Fibroblast of the aortic adventitia (primary cell): ENCODE measurements at places on chromosomes 12 and 14.
A peak's percentile ranks its signal among the peaks of the same experiment; 100 is the strongest.

- no peak for DNase-seq
Measured at GRCh38 chr12:131908092-131909080, 14.0 kb downstream of the ULK1 start.

DNA sequence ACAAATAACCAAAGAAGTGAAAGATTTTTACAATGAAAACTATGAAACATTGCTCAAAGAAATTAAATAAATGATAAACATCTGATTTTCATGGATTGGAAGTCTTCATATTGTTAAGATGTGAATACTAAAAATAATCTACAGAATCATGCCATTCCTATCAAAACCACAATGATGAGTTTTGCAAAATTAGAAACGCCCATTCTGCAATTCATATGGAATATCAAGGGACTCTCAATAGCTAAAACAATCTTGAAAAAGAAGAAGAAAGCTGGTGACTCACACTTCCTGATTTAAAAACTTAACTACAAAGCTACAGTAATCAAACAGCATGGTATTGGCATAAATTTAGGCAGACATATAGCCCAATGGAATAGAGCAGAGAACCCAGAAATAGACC lies 40.2 kb upstream of the CCT2 start:
- peak; percentile 20 for DNase-seq

DNA sequence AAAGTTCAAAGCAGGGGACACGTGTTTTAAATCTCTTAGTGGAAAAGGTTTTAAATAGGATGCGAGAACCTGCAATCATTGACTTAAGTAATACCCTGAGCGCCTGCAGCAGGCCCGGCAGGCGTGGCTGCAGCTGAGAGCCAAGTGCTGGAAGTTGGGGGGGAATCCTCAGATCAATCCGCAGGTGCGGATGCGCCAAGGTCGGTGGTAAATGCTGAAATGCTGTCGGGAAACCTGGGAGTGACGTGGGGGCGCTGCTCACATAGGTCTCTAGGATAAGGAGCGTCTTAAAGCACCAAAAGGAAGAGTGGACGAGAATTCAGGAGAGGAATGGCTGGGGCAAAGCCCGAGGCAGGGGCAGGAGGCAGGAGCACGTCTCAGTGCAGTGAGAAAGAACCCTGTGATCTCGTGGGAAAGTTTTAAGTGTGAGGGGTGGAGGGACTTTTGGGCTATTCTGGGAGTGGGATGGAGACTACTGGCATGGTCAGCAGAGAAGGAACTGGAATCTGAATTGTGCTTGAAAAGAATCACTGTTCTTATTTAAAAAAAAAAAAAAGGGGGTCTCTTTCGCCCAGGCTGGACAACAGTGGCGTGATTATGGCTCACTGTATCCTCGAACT lies 883 bp upstream of the CDCA4 start:
- DNase-seq, result no peak

DNA sequence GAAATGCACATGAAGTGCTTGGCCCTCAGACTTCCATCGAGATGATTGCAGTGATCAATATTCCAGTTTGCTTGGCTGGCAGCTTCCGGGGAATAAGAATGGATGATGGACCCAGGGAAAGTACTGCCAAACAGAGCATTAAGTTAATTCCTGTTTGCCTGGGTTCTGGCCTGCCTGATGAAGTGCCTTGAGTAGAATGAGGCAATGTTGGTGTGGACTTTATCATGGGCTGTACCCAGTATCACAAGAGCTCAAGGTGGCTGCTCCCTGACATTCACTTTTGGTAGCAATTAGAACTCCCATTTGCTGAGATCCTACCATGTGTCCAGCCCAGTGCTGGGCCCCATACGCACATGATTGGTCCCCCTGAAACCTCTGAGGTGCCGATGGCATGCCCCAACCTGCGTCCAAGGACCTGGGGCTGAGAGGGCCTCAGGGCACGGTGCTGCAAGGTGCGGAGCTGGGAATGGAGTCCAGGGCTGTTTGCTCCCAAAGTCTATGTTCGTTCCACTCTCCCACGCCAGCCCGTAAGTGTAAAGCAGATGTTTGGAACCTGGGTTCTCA lies 80.7 kb downstream of the SLC25A47 start:
- DNase-seq, result no peak

- peak; percentile 100 for DNase-seq
Measured at GRCh38 chr12:28130625-28131598, 59.3 kb upstream of the CCDC91 start.

DNA sequence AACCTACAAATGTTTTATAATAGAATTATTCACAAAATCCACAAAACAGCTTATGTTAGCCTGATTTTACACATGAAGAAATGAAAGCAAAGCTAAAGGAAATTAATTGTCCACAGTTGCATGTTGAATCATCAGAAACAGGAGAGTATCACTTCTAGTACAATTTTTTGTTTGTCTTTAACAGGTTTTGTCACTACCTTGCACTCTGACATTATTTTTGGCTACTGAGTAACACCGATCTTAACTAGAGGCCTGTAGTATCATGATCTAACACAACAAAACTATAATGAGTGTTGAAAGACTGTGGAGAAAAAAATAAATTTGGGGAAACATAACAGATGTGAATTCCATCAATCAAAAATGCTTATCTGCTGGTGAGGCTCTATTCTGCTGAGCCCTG lies 60.1 kb downstream of the TAOK3 start:
- DNase-seq, result no peak
